ENCODE measurements at places on chromosomes 12 and 14.

DNA sequence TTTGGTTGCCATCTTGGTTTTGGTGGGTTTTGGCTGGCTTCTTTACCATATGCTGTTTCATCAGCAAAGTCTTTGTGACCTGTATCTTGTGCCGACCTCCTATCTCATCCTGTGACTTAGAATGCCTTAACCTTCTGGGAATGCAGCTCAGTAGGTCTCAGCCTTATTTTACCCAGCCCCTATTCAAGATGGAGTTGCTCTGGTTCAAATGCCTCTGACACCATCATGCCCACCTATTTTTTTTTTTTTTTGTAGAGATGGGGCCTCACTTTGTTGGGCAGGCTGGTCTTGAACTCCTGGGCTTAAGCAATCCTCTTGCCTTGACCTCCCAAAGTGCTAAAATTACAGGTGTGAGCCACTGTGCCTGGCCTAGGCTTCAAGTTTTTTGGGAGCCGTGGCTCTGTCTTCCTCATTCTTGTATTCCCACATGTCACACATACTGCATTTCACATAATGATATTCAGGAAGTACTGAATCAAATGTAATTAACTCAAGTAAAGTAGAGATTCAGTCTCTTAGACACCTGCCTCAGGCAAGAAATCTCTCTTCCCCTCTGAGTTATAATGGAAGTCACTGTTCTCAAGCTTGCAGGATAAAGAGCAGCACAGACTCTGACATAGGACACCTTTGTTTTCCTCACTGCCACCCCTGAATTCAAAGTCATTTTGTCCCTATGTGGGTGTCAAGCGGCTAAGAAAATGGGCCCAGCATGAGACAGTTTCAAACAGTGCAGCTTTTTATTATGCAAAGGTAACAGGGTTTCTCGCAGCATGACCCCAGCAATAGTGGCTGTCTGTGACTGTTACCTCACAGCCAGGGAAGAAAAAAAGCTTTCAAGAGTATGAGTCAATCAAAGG, 159.0 kb downstream of the PTPN11 start:
- no peak overlapping the region for H3K4me3 ChIP-seq
- no peaks in the 10 kb centered on the region for H3K36me3 ChIP-seq
- DNase-seq, result no peak
- H3K4me1 ChIP-seq, result peaks cover 2% of the 10 kb centered on the region
- H3K27me3 ChIP-seq, result peaks cover 12% of the 10 kb centered on the region
- no peak overlapping the region for H3K27ac ChIP-seq

- H3K36me3 ChIP-seq, result no peaks in the 10 kb centered on the region
- H3K4me1 ChIP-seq, result no peaks in the 10 kb centered on the region
- H3K27me3 ChIP-seq, result no peaks in the 10 kb centered on the region
- no peak overlapping the region for H3K4me3 ChIP-seq
Observed at GRCh38 chr12:83102499-83102898, 415.8 kb downstream of the TMTC2 start.

GRCh38 chr14:92490239-92490959, 23.2 kb upstream of the RIN3 start:
- no peak overlapping the region for H3K27ac ChIP-seq
- no peaks in the 10 kb centered on the region for H3K36me3 ChIP-seq
- no peak overlapping the region for H3K4me3 ChIP-seq
- DNase-seq, result no peak
- no peaks in the 10 kb centered on the region for H3K4me1 ChIP-seq

GRCh38 chr14:99327458-99328250, 55.7 kb upstream of the BCL11B start:
- no peak overlapping the region for H3K4me3 ChIP-seq
- no peak overlapping the region for H3K27ac ChIP-seq
- no peaks in the 10 kb centered on the region for H3K4me1 ChIP-seq
- H3K36me3 ChIP-seq, result no peaks in the 10 kb centered on the region

DNA sequence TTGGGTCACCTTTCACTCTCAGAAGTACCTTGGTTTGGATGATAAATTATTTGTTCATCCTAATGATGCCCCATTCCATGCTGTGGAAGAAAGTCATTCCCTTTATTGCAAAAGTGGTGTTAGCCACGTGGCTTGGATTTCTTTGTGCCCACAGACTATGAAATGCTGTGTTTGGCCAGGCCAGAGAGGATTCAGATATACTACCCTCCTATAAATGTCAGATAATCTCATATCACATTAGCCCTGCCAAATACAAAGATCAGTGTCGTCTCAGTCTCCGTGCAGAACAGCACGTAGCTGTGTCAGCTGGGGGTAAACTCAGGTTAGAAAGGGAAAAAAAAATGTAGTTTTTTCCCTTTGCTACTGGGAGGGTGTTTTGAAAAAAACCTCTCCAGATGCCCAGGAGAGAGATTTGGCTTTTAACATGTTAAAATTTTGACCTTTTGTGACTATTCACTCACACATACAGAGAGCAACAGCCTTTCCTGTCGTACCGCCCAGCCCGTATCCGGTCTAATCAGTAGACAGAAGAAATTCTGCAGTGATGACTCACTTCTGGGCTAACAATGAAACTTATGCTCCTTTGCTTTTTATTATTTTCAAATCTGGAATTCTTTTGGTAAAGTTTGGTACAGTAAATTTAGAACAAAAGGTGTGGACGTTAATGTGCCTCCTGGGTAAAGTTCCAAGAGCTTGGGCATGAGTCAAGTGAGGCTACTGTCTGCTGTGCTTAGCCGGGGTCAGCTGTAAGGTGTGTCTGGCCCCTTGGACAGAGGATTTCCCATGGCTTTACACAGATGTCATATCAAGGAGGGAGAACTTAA, 8.5 kb upstream of the PTPRB start:
- H3K36me3 ChIP-seq, result no peaks in the 10 kb centered on the region
- no peaks in the 10 kb centered on the region for H3K4me1 ChIP-seq
- no peaks in the 10 kb centered on the region for H3K27me3 ChIP-seq
- H3K27ac ChIP-seq, result no peak overlapping the region
- no peak for DNase-seq

GRCh38 chr14:36452860-36453259, 67.2 kb downstream of the NKX2-1 start:
- no peaks in the 10 kb centered on the region for H3K36me3 ChIP-seq
- H3K4me1 ChIP-seq, result no peaks in the 10 kb centered on the region
- H3K4me3 ChIP-seq, result no peak overlapping the region
- H3K27ac ChIP-seq, result no peak overlapping the region
- H3K27me3 ChIP-seq, result no peaks in the 10 kb centered on the region

GRCh38 chr12:66884091-66884490, 205.2 kb upstream of the GRIP1 start:
- DNase-seq, result no peak
- H3K27ac ChIP-seq, result no peak overlapping the region

GRCh38 chr12:96170328-96170727, 23.8 kb upstream of the ELK3 start:
- no peaks in the 10 kb centered on the region for H3K4me1 ChIP-seq
- no peaks in the 10 kb centered on the region for H3K36me3 ChIP-seq
- H3K27ac ChIP-seq, result no peak overlapping the region

GRCh38 chr12:50685641-50686040, 78.3 kb upstream of the ATF1 start:
- no peak for DNase-seq
- H3K4me1 ChIP-seq, result no peaks in the 10 kb centered on the region
- no peak overlapping the region for H3K27ac ChIP-seq
- H3K27me3 ChIP-seq, result no peaks in the 10 kb centered on the region
- peaks cover 45% of the 10 kb centered on the region for H3K36me3 ChIP-seq

DNA sequence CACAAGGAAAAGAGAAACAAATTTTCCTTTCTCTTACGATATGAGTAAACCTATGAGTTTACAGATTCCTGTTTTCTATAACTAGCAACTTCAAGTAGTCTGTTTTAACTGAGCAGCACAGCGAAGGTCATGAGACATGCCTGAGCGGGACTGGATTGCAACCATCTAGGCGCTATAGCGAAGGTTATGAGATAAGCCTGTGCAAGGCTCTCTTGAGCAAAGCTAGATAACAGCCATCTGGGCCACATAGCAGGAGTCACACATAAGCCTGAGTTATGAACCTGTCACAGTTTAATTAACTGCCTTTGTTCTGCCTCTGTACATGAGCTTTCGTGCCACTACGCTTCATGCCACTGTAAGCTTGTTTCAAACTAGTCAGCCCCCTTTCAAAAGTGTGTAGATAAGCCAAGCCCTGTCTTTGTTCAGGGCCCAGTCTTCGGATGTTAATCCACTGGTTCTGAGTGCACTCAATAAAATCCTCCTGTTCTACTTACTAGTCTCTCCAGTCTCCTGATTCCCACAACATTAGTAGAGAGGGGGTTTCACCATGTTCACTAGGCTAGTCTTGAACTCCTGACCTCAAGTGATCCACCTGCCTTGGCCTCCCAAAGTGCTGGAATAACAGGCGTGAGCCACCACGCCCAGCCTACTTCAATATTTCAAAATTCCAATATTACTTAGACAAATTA, 47.1 kb downstream of the SEC23A start:
- no peaks in the 10 kb centered on the region for H3K4me1 ChIP-seq
- DNase-seq, result no peak
- H3K4me3 ChIP-seq, result no peak overlapping the region
- no peak overlapping the region for H3K27ac ChIP-seq

DNA sequence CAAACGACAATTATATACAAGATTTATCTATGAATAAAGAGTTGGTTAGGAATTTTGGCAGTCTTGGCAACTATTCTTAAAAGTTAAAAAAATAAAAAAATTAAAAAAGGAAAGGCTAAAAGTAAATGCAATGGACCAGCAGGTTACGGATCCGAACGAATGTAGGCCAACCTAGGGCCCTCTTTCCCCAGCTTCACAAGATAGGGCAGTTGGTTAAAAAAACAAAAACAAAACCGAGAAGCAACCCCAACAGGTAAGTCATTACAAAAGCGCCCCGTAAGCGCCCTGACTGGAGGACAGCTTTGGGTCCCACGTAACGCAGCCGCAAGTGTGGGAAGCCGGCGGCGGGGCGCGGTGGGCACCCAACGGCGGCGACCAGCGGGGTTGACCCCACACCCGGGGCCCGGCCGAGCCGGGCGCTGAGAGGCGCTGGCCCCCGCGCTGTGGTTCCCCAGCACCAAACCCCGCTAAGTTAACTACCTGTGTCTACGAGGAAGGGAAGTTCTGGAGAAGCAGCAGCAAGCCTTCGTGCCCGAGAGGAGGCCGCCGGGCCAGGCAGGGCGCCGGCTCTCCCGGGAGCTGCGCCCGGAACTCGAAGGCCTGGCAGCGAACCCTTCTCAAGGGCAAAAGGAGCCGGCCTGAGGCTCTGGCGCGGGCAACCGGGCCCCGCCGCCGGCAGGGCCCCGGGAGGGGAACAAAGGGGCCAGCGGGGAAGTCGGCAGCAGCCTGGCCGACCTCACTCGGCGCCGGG, 882 bp downstream of the HECTD1 start:
- H3K27ac ChIP-seq, result peak overlapping the region; percentile 99
- peak overlapping the region; percentile 82 for H3K4me3 ChIP-seq
- DNase-seq, result peak; percentile 31
- peaks cover 8% of the 10 kb centered on the region for H3K36me3 ChIP-seq

- H3K36me3 ChIP-seq, result peaks cover 2% of the 10 kb centered on the region
- peaks cover 68% of the 10 kb centered on the region for H3K4me1 ChIP-seq
- no peaks in the 10 kb centered on the region for H3K27me3 ChIP-seq
- peak within 1 kb of the TSS; percentile 68 for H3K4me3 ChIP-seq
- H3K27ac ChIP-seq, result peak within 1 kb of the TSS; percentile 85
Observed at GRCh38 chr12:53231921-53232645, at the start of gene RARG. Gene RARG (minus strand): TSS chr12:53232209. CDS start chr12:53227545, 4,664 bp downstream.

- H3K27ac ChIP-seq, result no peak overlapping the region
- no peaks in the 10 kb centered on the region for H3K36me3 ChIP-seq
- no peak for DNase-seq
- no peaks in the 10 kb centered on the region for H3K27me3 ChIP-seq
- H3K4me3 ChIP-seq, result no peak overlapping the region
- H3K4me1 ChIP-seq, result peaks cover 8% of the 10 kb centered on the region
Observed at GRCh38 chr14:34050606-34051005, 99.7 kb upstream of the EGLN3 start.

DNA sequence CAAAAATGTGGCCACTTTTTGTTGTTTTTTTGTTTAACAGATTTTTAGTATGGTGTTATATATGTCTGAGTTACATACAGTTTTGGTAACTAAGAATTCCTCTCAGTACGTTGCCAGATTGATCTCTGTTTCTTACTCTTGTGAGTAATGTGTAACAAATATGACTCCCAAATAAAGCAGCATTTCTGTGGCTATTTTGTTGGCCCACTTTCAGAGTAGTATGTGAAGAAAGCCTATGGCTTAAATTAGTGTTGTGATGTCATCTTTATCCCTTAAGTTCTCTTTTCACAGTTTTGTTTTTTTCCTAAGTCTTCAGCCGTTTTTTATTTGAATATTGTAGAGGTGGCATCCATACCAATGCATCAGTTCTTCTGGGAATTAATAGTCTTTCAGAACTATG, 10.7 kb downstream of the PCNX4 start:
- no peaks in the 10 kb centered on the region for H3K4me1 ChIP-seq
- no peak for DNase-seq
- no peak overlapping the region for H3K4me3 ChIP-seq
- H3K27ac ChIP-seq, result no peak overlapping the region
- H3K27me3 ChIP-seq, result no peaks in the 10 kb centered on the region

DNA sequence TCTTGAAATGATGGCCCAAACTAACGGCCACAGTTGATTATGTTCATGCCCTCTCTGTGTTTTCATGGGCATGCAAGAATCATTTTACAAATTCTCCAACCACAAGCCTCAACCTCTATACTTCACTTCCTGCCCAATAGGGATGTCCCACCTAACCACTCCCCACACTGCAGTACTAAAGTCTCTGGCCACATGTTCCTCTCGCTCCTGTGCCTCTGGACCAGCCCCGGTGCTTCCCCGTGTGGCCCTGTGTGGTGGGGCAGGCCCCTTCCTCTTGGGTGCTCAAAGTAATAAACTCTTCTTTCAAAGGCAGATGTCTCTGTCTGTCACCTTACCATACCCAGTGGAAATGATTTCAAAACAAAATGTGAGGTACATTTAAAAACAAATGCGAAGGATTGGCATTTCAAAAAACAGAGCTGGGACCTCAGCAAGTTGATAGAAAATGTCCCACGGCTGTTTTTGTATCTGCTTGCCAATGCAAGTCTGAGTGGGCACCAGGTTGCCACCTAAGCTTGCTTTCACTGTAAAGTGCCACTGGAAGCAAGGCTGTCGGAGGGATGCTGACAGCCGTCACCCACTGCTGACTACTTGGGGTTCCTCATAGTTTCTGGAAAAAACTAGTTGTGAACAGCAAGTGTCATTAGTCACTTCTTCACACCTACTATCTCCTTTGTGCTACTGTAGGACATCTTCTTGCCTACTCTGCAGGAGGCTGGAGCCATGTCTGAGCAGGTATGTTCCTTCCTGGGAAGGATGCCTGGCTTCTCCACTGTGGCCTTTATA, 8.2 kb upstream of the SERPINA11 start:
- no peak overlapping the region for H3K27ac ChIP-seq
- no peaks in the 10 kb centered on the region for H3K36me3 ChIP-seq
- no peak for DNase-seq

DNA sequence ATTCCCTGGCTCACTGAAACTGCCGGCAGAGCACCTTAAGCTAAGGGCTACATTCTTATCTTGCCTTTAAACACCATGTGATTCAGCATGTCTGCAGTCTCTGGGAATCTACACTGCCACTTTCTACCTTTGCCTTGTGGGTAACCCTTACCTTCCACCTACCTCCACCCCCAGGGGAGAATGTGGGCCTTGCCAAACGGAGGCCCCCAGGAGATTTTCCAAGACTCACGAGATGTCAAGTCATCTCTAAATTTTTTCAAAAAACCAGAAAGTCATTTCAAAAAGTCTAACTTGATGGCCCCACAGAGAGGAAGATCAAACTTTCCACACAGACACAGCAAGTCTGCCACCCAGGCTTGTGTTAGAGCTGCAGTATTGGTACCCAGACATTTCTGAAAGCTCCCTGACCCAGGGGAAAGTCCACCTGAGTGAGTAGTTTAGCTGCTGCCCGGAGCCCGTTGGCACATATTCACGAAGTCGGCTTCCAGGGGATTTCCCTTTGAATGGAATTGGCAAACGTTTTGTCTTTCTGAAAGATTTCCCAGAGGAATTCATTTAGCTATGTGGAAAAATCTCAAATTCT, 4.7 kb upstream of the PSMA6 start:
- H3K4me3 ChIP-seq, result no peak overlapping the region
- H3K27me3 ChIP-seq, result no peaks in the 10 kb centered on the region
- H3K4me1 ChIP-seq, result peaks cover 16% of the 10 kb centered on the region
- no peak for DNase-seq
- no peaks in the 10 kb centered on the region for H3K36me3 ChIP-seq

Data from effector memory CD4-positive, alpha-beta T cell (primary cell).